Head of caudate nucleus (tissue), 42 donors: ENCODE measurements at places on chromosomes 4 and X.

DNA sequence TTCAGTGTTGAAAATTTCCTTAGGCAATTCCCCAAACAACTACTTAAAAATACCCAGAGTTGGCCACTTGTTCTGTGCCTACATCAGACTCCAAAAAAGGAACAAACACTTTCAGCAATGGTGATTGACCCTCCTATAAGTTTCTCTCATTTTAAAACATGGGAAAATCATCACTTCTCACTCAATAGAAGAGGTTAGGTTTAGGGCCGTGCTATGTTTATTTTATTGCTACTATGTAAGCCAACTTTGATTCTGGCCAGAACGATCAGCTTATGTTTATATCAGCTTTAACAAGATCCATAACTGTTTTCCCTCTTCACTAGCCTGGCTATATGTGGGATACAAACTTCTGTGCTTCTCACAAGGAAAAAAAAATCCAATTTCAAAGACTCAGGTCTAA, 133.1 kb downstream of the MTNR1A start:
- no peak for DNase-seq

DNA sequence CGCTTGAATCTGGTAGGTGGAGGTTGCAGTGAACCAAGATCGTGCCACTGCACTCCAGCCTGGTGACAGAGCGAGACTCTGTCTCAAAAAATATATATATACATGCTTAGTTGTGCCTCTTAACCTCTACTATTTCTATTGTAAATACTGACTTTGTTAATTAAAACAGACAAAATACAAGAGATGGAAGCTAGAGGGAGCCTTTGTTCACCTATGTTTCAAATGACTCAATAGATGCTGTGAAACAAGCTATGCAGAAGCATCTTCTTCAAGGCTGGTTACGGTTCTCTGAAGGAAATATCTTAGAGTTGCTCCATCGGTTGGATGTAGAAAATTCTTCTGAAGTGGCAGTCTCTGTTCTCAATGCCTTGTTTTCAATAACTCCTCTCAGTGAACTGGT, 6.2 kb downstream of the NCAPG start:
- DNase-seq, result no peak

DNA sequence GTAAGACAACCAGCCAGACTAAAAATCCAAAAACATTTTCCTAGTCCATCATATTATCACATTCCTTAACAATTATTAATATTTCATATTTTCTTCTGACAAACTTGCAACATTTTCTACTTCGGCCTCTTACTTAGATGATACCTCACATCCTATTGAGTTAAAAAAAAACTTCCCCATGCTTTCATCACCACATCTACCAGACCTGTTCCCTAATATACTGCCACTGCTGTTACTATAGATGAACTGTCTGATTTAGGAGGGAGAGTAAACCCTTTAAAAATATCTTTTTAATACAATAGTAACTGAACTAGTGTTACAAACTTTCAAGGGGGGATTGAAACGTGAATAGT, 1.5 kb downstream of the FAM200B start:
- no peak for DNase-seq

GRCh38 chrX:108000751-108001150, 18.6 kb upstream of the TEX13B start:
- DNase-seq, result no peak

GRCh38 chr4:30295652-30296051, 424.5 kb upstream of the PCDH7 start:
- DNase-seq, result no peak

- DNase-seq, result no peak
These were observed 185.2 kb upstream of the RPS6KA3 start for GRCh38 chrX:20451929-20452328.

DNA sequence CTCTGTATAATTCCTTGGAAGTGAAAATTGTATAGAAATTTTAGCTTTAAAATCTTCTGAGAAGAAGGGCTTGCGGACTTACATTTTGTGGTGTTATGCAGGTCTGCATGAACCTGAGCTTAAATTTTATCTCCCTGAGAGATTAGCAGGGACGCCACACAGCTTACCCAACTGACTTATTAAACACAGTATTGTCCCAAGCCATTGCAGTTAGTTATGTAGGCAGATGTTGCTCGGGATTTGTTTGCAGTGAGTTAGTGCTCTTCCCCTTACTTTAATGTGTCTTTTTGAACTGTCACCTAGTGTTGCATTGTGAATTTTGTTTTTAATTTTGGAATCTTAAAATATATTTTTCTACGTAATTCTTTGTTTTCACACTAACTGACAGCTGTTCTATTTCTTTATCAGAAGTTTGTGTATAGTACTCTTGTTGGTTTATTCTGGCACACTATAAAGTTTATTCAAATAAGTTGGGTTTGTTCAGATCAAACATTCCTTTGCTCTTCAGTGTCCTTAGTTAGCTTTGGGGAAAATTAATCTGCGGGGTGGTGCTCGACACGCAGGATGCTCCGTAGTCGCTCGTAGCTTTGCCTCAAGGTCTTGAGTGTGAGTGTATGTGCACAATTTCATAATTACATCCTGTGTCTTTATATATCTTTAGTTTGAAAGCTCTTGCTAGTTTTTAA, 145.4 kb downstream of the STIM2 start:
- no peak for DNase-seq

GRCh38 chr4:182924497-182924896, 7.3 kb upstream of the DCTD start:
- DNase-seq, result no peak

- no peak for DNase-seq
These were observed 155.8 kb upstream of the HAND2 start for GRCh38 chr4:173685831-173686210.

DNA sequence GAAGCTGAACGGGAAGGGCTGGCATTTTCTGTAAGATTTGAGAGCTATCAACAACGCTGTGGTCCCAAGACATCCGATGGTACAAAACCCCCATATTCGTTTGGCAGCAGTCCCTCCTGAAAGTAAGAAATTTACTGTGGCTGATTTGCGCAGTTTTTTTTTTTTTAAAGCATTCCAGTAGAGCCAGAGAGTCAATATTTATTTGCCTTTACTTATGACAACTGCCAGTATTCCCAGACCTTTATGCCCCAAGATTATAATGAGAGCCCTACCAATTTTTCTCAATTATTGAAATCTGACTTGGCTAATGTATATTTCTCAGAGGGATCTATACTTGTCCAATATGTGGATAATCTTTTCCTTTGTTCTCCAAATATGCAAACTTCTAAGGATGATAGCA, 157.5 kb upstream of the SPIN4 start:
- DNase-seq, result no peak
